Osteoblast (primary cell): ENCODE measurements at places on chromosomes 2 and 18. TPM values are rescaled to one million over a fixed set of nuclear protein-coding genes. Genes with fewer than 3 reads are reported as not detected.

CCDC148 gene
- total RNA-seq: 1.8 and 2.1 TPM in 2 replicates

GPAT2 gene
- 2.2 and 9.4 TPM in 2 replicates for total RNA-seq

REG3G gene
- total RNA-seq: not detected in 2 replicates

MC4R gene
- total RNA-seq: under 0.01 TPM in 1 of 2 replicates, not detected in the other

EIF4E2 gene
- total RNA-seq: 70.6 and 83.7 TPM in 2 replicates

NPAS2 gene
- 8.3 and 8.7 TPM in 2 replicates for total RNA-seq

CPLX4 gene
- total RNA-seq: not detected in 2 replicates

GPR39 gene
- 3.6 and 4.4 TPM in 2 replicates for total RNA-seq

AKAIN1 gene
- not detected in 2 replicates for total RNA-seq

ANO7 gene
- total RNA-seq: 1.2 and 1.8 TPM in 2 replicates

ATOH8 gene
- total RNA-seq: 18.6 and 35.1 TPM in 2 replicates

COL5A2 gene
- 632 and 879 TPM in 2 replicates for total RNA-seq

FN1 gene
- 18,025 and 18,800 TPM in 2 replicates for total RNA-seq

NEB gene
- 0.29 and 0.36 TPM in 2 replicates for total RNA-seq

FBXO15 gene
- total RNA-seq: 0.29 and 0.36 TPM in 2 replicates

PLEK gene
- total RNA-seq: 0.36 TPM in 1 of 2 replicates, not detected in the other

LRRC30 gene
- total RNA-seq: not detected in 2 replicates

DNER gene
- total RNA-seq: 0.36 and 1.2 TPM in 2 replicates

HNMT gene
- total RNA-seq: 100 and 115 TPM in 2 replicates

CBLN2 gene
- total RNA-seq: under 0.01 TPM in 1 of 2 replicates, not detected in the other

GPR35 gene
- total RNA-seq: 1.1 and 1.5 TPM in 2 replicates

LIMS4 gene
- total RNA-seq: 6.9 and 15.9 TPM in 2 replicates

GKN2 gene
- total RNA-seq: not detected in 2 replicates

VAMP8 gene
- 2.1 and 2.5 TPM in 2 replicates for total RNA-seq

EPB41L3 gene
- 0.72 and 0.88 TPM in 2 replicates for total RNA-seq

SERPINB4 gene
- total RNA-seq: 0.29 TPM in 1 of 2 replicates, not detected in the other

NGEF gene
- 4.7 TPM in 1 of 2 replicates, not detected in the other for total RNA-seq

BZW1 gene
- total RNA-seq: 590 and 597 TPM in 2 replicates

COLEC11 gene
- under 0.01 and 0.36 TPM in 2 replicates for total RNA-seq

TRAPPC12 gene
- 67.0 and 67.5 TPM in 2 replicates for total RNA-seq

ZNF396 gene
- total RNA-seq: 1.8 and 3.3 TPM in 2 replicates

MBP gene
- 1.5 and 2.2 TPM in 2 replicates for total RNA-seq

SERPINB11 gene
- total RNA-seq: not detected in 2 replicates

CPO gene
- total RNA-seq: not detected in 2 replicates

TEKT4 gene
- total RNA-seq: not detected in 2 replicates

CFAP210 gene
- under 0.01 and 0.36 TPM in 2 replicates for total RNA-seq

CDH7 gene
- total RNA-seq: not detected in 2 replicates

SLC8A1 gene
- total RNA-seq: 77.2 and 82.9 TPM in 2 replicates
